ENCODE measurements at places on chromosomes 13 and 19. TPM values are rescaled to one million over a fixed set of nuclear protein-coding genes. Genes with fewer than 3 reads are reported as not detected.
A peak's percentile ranks its signal among the peaks of the same experiment; 100 is the strongest.

DNA sequence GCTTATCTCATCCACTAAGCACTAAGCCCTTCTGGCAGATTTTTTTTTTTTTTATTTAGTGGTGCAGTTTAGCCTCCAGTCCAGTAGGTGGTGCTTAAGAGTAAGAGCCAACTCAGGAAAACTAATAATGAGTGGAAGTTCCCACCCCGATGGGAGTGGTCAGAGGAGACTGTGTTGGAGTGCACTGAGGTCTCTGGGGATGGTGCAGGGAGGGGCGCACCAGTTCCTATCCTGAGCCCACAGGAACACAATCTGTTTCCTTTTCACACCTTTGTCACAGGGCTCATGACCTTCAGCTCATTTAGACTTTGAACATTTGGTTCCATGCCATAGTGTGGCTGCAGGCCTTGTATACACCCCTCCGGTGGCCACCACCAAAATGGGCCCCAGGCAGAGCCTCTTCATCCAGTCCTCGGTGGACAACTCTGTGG, 367.4 kb downstream of the SPRY2 start:
- DNase-seq = peak; percentile 42

- DNase-seq = no peak
Measured at GRCh38 chr13:112210371-112210770, 143.4 kb downstream of the SOX1 start.

DNA sequence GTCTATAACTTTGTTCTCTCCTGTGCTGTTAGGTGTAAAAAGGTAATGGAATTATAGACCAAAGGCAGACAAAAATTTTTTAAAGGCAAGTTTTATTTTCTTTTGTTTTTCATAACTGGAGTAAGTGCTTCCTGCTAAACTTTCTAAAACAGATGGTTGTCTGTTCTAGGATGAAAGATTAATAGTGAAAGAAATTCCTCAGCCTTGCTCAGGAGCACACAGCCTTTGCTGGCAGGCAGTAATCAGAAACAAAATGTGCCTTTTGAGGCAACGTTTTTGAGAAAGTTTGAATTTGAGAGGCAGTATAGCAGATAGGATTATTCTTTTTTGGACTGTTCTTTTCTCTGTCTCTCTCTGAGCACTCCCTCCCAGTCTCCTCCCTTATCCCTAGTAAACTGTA, 2749.5 kb downstream of the PCDH9 start:
- no peak for DNase-seq

- DNase-seq = no peak
Measured at GRCh38 chr19:31252441-31252840, 96.8 kb downstream of the TSHZ3 start.

DNA sequence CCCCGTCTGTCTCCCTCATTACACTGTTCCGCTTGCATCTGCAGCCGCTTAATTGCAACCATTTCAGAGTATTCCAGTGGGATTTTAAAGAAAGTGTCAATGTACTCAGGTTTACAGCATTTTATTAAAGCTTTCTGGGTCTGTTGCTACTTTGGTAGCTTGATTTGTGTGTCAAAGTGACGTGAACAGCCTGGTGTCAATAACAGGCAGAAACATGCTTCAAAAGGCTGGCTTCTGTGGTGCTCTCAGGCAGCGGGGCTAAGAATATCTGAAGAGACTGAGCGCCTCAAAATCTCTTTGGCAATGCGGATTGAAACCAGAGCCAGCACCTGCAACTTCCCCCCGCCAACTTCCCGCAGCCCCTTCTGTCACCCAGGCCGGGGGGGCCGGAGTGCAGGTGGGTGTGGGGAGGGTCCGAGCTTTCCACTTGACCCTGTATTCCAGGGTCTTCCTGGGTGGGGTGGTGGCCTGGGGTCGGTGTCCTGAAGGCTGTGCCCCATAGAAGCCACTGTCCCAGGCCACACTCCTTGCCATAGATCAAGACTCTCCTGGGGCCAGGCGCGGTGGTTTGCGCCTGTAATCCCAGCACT, 81.2 kb downstream of the KDM4B start:
- DNase-seq = no peak

GRCh38 chr19:45323671-45324081, 1.0 kb upstream of the CKM start:
- peak; percentile 77 for DNase-seq

- DNase-seq = no peak
Measured at GRCh38 chr19:42794765-42795164, 29.3 kb upstream of the PSG8 start.

- DNase-seq = no peak
Measured at GRCh38 chr19:28140201-28140600, 1072.8 kb downstream of the UQCRFS1 start.

The DNAAF3 gene
- total RNA-seq = 0.41 TPM

The NCAN gene
- not detected for total RNA-seq

The NTN5 gene
- total RNA-seq = 0.27 TPM

The PCP2 gene
- total RNA-seq = not detected

The ZNF793 gene
- 6.3 TPM for total RNA-seq

Data from left cardiac atrium (tissue), 4 donors.